ENCODE measurements at places on chromosomes 2 and 18. TPM values are rescaled to one million over a fixed set of nuclear protein-coding genes. Genes with fewer than 3 reads are reported as not detected.

ZSCAN30 gene
- 7.7 TPM for total RNA-seq

AGAP1 gene
- 19.6 TPM for total RNA-seq

HOXD9 gene
- total RNA-seq, result not detected

POMC gene
- 3.1 TPM for total RNA-seq

DNA sequence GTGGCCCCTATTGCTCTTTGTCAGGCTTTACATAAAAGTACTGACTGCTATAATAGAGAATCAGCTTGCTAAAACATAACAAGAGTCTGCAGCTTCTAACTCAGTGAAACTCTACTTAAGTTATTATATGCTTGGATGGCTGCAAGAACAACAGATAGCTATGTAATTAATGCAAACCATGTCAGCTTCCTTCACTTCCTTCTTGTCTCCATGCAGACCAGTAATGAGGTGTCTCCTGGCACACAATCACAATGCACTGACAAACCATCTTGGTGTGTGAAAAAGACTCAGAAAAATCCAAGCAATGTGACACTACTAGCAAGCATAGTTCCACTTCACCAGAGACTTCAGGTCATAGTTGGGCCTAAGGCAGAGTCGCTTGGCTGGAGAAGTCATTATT lies 2068.9 kb upstream of the PIK3C3 start:
- no peak for DNase-seq
